ENCODE measurements at places on chromosomes 11 and 22. TPM values are rescaled to one million over a fixed set of nuclear protein-coding genes. Genes with fewer than 3 reads are reported as not detected.

GRCh38 chr11:84117394-84117793 is 831.2 kb upstream of the CCDC90B start:
- no peak for DNase-seq

DNA sequence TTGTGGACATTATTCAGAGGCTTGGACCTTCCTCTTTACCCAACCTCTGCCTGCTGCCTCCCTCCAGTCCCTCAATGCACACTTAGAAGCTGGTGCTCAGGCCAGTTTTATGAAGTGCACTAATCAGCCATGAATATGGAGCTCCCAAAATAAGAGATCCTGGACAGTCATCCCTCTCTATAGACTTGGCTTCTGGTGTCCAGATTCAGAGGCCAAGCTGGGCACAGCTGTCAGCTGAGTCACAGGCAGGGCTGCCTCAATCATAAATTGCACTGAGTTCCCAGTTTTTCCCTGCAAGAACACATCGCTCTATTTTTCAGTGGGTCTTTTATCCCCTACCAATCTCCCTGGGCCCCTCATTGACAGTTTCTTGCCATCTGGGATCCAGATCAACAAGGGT is 161.7 kb upstream of the CADM1 start:
- DNase-seq: no peak

- DNase-seq: no peak
These were observed 74.7 kb downstream of the NARS2 start for GRCh38 chr11:78499971-78500370.

- no peak for DNase-seq
These were observed 3.1 kb downstream of the PPM1F start for GRCh38 chr22:21949569-21949918.

- DNase-seq: no peak
These were observed 131.2 kb upstream of the B3GAT1 start for GRCh38 chr11:134543241-134543640.

- DNase-seq: no peak
These were observed 15.4 kb upstream of the CPT1A start for GRCh38 chr11:68857037-68857586.

- DNase-seq: no peak
These were observed 1.1 kb upstream of the GCAT start for GRCh38 chr22:37806409-37807333.

GRCh38 chr11:5809122-5809519 is 397 bp downstream of the OR52N2 start:
- DNase-seq: no peak

GRCh38 chr11:20601221-20601914 is 2.0 kb downstream of the SLC6A5 start:
- DNase-seq: no peak

GRCh38 chr11:127109796-127110480 is 109.4 kb upstream of the KIRREL3 start:
- no peak for DNase-seq

DNA sequence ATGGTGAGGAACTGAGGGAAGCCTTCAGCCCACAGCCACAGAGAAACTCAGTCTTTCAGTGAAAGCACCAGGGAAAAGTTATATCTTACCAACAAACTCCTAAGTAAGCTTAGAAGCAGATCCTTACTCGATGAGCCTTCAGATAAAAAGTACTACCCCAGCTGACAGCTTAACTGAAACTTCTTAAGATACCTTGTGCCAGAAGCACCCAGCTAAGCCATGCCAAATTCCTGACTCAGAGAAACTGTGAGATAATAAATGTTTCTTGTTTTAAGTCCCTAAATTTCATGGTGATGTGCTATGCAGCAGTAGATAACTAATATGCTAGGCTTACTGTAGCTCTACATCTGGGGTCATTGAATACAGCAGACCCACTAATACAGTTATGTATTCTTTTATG is 2025.0 kb downstream of the LRRC4C start:
- DNase-seq: no peak

DNA sequence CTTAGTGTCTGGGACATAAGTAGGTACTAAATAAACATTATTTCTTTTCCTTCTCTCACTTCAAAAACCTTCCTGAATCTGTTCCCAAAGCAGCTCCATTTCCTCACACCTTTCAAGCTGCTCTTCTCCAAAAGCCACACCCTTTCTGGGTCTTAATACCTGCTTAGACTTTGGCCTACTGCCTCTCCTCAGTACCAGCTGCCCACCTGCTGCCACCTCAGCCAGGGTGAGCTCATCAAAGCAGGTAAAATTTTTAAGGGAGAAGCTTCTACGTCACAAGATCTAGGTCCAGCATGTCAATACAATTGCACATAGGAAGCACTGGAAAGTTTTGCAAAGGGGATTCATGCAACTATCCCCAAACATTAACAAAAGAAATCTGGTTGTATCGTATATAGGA is 108.4 kb downstream of the RPL27A start:
- no peak for DNase-seq

DNA sequence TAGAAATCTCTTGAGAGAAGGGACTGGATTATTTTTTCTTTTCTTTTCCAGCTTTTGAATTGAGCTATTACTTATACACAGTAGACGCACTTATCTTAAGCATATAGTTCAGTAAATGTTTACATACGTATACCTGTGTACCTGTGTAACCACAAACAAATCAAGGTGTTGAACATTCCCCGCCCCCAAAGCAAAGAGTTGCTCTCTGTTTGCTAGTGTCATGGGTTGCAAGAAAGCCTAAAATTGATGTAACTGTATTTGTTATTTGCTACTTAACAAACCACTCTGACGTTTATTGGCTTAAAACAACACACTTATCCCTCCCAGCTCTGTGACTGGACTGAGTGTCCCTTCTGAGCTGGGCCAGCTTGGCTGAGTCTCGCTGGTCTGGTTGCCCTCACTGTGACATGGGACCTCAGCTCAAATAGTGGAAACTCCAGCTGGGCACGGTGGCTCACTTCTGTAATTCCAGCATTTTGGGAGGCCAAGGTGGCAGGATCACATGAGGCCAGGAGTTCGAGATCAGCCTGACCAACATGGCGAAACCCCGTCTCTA is 25.4 kb upstream of the CABP2 start:
- no peak for DNase-seq

DNA sequence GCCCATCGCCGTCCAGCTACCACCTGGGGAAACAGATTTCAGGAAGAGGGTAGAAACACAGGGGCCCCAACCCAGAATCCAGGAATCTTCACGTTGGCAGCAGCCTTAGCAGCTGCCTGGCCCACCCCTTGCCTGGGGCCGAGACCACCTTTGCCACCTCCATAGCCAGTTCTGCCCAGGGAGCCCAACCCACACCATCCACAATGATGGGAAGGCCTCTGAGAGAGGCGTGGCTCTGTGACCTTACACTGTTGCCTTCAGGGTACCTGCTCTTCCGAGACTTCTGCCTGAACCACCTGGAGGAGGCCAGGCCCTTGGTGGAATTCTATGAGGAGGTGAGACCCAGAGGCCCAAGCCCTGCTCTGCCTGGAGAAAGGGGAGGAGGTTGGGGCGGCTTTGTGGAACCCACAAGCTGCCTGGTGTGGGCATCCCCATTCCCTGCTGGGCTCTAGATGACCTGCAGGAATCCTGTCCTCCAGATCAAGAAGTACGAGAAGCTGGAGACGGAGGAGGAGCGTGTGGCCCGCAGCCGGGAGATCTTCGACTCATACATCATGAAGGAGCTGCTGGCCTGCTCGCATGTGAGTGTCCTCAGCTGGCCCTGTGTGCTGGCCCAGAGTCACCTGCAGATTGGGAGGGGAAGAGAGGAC is 10.0 kb upstream of the ANKRD13D start:
- no peak for DNase-seq

DNA sequence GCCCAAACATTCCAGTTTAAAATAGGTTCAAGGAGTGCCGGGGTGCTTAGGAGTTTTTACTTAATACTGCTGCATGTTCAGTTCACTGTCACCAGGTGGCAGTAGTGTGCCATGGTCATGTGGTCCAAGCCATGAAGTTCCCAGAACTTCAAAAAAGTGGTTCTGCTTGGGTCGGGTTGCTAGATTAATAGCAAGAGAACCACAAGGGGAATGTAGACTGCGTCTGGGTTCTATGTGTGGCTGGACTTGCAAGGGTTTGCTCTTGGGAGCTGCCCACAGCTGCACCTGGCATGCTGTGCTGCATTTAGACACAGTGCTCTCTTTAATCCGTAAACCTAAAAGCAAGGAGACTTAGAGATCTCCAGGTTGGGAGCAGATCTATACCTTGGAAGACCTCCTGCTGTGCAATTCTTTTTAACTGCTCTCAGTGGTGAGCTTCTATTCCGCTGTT is 6.5 kb upstream of the SPON1 start:
- DNase-seq: peak; percentile 64

GRCh38 chr22:36356708-36357624 is 30.8 kb downstream of the MYH9 start:
- DNase-seq: no peak

DNA sequence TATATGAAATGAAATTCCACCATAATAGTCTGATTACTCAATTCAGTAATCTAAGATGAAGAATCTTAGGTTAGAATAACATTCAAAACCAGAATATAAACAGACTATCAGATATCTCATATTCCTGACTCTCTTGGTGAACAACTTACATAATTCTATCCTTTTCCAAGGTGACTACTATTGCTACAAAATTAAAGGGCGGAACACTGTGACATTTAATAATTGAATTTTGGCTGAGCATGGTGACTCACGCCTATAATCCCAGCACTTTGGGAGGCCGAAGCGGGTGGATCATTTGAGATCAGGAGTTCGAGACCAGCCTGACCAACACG is 34.4 kb downstream of the RDX start:
- no peak for DNase-seq

GRCh38 chr11:11976481-11977127 is 31.8 kb downstream of the DKK3 start:
- peak; percentile 53 for DNase-seq

DNA sequence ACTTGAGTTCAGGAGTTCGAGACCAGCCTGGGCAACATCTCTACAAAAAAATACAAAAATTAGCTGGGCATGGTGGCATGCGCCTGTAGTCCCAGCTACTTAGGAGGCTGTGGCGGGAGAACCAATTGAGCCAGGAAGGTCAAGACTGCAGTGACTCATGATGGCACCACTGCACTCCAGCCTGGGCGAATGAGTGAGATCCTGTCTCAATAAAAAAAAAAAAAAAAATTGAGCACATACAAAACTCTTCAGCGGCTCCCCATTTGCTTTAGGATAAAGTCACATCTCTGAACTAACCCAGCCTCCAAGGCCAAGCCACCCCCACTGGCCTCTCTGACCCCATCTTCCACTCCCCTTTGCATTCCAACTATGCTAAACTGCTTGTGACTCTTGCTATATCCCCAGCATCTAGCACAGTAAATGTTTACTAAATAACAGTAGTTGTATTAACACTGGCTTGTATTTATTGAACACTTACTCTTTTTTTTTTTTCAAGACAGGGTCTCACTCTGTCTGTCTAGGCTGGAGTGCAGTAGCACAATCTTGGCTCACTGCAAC is 28.9 kb downstream of the CREB3L1 start:
- no peak for DNase-seq

- DNase-seq: no peak
These were observed 16.0 kb downstream of the PRR5L start for GRCh38 chr11:36311926-36312595.

GRCh38 chr11:34558211-34558610 is 44.6 kb upstream of the ELF5 start:
- no peak for DNase-seq

GRCh38 chr22:46783721-46784120 is 21.3 kb downstream of the TBC1D22A start:
- no peak for DNase-seq

- no peak for DNase-seq
These were observed 20.6 kb upstream of the RAB1B start for GRCh38 chr11:66247801-66248200.

DNA sequence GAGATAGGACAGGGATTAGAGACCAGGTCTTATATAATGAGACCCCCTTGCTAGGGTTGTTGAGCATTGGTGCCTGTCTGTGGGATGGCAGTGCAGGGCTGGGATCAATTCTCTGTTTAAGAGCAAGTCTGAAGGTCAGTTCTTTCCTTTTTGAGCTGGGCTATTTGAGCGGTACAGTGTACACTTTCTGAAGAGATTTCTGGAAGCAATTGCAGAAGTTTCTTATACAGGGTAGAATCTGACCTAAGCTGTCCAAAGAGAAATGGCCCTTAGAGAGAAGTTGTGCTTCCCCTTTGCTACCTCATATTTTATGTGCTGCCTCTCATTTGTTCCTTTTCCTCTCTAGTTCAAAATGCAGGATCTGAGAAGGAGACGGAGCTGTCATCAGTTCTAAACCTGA is 35.8 kb downstream of the CSTPP1 start:
- DNase-seq: no peak

DNA sequence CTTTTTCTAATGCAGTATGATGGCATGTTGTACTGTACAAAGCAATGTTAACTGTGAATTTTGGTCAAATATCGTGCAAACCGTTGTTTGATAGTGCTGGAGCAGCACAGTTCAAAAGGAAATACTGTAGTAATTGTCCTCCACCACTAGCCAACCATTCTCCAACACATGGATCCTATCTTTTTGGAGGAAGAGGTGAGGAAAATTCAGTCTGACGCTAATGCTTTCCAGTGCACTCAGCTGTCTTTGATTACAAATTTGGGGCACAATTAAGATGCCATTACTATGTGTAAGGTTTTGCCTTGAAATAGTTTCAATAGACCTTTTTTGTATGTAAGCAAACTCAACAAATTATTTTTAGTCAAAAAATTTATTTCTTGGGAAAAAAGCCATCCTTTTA is 240.5 kb upstream of the CCDC179 start:
- DNase-seq: no peak

- no peak for DNase-seq
These were observed 54.3 kb upstream of the MYEOV start for GRCh38 chr11:69239641-69240040.

- DNase-seq: no peak
These were observed 2.1 kb downstream of the CERK start for GRCh38 chr22:46735747-46736608.

GRCh38 chr11:55902308-55902707 is 12.1 kb downstream of the OR5W2 start:
- no peak for DNase-seq

DNA sequence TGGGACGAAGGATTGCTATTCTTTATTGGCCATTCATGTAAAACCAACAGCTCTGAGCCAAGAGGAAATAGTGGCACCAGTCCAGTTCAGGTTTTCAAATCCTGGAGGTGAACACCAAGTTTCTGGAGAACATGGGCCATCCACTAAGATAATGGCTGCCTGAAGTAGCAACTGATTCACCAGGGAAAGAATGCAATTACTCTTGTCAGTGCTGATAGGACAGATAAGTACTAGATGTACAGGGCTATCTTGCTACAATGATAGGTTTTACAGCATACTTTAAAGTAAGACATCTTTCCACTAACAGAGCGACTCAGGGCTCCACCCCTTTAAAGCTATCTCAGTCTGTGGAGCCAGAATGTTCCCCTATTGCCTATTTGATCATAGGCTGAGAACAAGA is 36.8 kb upstream of the APOA1 start:
- DNase-seq: no peak

The FCHSD2 gene
- 14.6 TPM for total RNA-seq

The ASPHD2 gene
- 0.20 TPM for total RNA-seq

The USH1C gene
- total RNA-seq: 128 TPM

The XKR3 gene
- not detected for total RNA-seq

The OR9Q1 gene
- total RNA-seq: not detected

The OR51B5 gene
- not detected for total RNA-seq

The OSBP2 gene
- 4.5 TPM for total RNA-seq

The APOL6 gene
- 39.7 TPM for total RNA-seq

The GLYAT gene
- total RNA-seq: not detected

The BRSK2 gene
- total RNA-seq: 0.95 TPM

All from transverse colon (tissue), 4 donors.